Cardiac septum (tissue), 1 donor: ENCODE measurements at places on chromosomes 13 and 19. TPM values are rescaled to one million over a fixed set of nuclear protein-coding genes. Genes with fewer than 3 reads are reported as not detected.

Gene C1QTNF9B
- 0.48 TPM for total RNA-seq

Gene GIPC3
- 1.3 TPM for total RNA-seq

Gene THAP8
- total RNA-seq = 3.9 TPM

Gene ZC3H13
- total RNA-seq = 48.4 TPM

Gene SSBP4
- total RNA-seq = 47.4 TPM

Gene LIM2
- not detected for total RNA-seq

Gene ANKLE1
- total RNA-seq = 0.30 TPM

Gene IZUMO4
- 4.3 TPM for total RNA-seq

Gene NLRP8
- not detected for total RNA-seq

Gene FUT1
- 1.6 TPM for total RNA-seq

DNA sequence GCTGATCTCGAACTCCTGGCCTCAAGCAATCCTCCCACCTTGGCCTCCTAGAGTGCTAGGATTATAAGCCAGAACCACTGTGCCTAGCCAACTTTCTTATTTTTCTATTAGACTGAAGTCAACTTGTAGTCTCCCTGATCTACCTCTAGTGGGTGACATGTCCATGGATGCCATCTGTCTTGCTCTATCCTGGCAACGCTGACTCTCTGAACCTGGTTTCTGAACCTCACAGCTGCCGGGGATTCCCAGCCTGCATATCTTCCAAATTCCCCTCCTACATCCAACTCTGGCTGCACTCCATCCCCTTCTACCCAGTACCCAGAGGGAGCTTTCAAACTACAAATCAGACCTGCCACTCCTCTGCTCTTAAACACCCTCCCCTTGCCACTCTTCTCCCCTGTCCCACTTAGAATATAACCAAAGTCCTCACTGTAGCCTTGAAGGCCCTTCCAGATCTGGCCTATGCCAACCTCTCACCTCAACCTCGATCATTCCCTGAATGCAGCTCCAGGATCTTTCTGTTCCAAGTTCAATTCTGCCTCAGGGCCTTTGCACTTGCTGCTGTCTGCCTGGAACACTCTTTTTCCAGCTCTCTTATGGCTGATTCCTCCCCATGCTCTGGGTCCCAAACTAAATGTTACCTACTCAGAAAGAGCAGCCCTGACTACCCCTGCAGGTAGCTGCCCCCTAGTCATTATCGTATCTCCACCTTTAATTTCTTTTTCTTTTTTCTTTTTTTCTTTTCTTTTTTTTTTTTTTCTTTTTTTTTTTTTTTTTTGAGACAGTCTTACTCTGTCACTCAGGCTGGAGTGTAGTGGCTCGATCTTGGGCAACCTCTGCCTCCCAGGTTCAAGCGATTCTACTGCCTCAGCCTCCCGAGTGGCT lies 2.2 kb downstream of the CLIP3 start:
- no peak for DNase-seq

- DNase-seq = no peak
Observed at GRCh38 chr13:47475441-47475948, 525.6 kb downstream of the SUCLA2 start.

- DNase-seq = no peak
Observed at GRCh38 chr13:69903081-69903480, 204.5 kb upstream of the ATXN8OS start.

GRCh38 chr19:39727070-39727800 lies 10.6 kb downstream of the CLC start:
- no peak for DNase-seq

GRCh38 chr13:66492479-66492878 lies 737.7 kb downstream of the PCDH9 start:
- DNase-seq = no peak

DNA sequence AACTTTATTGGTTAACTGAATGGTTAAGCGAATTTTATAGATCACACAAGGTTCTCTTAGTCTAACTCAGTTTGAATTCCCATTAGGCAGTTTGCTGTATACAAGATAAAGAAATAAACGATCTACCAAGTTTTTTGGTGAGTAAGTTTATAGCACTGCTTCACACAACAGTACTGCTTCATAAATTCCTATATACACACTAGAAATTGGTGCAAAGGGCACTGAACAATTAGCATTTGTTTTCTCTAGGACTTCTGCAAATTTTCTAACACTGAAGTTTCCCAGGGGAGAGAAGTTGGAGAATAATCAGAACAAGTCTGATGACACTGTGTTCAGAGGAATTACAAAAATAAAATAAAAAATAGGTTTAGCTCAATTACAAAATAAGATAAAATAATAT lies 1138.8 kb upstream of the PCDH9 start:
- no peak for DNase-seq

DNA sequence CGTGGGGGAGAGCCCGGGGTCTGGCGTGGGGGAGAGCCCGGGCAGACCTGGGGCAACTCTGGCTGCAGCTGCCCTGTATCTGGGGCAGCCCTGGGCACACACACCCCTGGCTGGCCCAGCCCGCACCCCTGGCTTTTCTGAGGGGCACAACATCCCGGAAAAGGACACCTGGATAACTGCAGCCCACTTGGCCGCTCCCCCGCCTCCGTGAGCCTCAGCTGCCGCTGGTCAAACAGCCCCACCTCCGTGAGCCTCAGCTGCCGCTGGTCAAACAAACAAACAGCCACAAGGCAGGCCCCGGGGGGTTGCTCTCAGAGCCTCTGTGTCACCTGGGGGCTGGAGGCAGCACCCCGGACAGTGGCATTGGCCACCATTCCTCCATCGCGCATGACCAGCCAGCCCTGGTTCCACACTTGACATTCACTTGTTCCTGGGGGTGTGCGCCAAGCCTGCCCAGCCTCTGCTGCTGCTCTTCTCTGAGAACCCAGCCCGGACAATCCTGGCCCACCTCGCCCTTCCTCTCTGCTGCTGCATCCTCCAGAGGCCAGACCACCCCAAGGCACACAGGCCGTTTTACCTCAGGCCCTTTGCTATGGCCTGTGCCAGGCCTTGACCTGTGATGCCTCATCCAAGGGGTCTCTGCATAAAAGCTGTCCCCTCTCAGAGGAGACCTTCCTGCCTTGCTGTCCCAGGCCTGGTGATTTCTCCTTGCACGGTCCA lies 19.9 kb downstream of the CEBPG start:
- DNase-seq = peak; percentile 58

DNA sequence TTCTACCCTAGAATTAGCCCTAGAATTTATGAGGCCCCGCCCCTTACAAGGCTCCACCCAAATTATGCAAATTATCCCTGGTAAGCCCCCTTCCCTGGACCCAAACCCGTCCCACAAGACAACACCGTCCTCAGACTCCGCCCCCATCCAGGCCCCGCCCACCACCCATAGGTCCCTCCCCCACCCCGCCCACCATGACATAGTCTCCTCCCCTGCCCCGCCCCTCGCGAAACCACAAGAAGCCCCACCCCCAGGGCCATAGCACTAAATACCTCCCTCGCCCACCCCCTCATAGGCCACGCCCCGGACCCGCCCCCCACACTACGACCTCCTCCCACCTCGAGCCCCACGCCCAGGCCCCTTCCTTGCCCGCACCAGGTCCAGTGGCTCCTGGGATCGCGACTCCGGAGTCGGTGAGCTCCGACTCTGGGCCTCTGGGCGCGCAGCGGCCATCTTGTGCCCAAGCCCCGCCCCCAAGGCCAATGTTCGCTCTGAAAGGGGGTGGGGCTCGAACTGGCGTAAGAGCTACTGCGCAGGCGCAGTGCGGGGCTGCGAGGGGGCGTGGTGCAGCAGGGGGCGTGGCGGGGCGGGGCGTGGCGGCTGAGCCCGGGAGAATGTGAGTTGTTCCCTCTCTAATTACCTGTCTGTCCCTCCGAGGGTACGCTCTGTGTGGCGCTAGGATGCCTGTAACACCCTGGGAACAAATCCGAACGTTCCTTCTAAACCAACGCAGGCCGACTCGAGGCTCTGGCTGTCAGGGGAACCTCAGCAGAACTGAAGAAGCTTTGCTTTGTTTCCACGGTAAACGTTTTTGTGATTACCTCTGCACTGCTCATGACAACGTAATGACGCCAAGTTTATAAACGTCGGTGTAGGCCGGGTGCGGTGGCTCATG lies at the start of gene ZNF784:
Gene ZNF784 (minus strand): TSS at position 458 of the 895 bp plus-strand sequence. CDS start 5 bp downstream, at position 453.
- DNase-seq = peak; percentile 97

DNA sequence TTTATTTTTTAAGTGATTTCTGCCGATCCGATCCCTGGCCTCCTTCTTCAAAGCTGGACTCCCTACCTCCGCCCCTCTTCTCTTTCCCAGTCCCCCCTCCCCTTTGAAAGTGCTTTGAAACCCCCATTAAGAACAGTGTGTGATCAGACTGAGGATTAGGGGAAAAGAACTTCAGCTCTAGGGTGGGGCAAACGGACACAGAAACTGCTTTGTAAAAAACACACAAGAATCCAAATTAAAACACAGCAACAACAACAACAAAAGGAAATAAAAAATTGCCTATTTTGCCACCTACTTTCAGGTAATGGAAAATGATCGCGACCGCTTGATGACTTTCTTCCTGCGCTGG lies 1.4 kb downstream of the SPRY2 start:
- no peak for DNase-seq

- no peak for DNase-seq
Observed at GRCh38 chr19:48661711-48662090, 11.1 kb downstream of the NTN5 start.

- DNase-seq = no peak
Observed at GRCh38 chr13:39110518-39111097, 72.4 kb downstream of the NHLRC3 start.

- no peak for DNase-seq
Observed at GRCh38 chr13:50133358-50133953, 118.2 kb downstream of the KCNRG start.

DNA sequence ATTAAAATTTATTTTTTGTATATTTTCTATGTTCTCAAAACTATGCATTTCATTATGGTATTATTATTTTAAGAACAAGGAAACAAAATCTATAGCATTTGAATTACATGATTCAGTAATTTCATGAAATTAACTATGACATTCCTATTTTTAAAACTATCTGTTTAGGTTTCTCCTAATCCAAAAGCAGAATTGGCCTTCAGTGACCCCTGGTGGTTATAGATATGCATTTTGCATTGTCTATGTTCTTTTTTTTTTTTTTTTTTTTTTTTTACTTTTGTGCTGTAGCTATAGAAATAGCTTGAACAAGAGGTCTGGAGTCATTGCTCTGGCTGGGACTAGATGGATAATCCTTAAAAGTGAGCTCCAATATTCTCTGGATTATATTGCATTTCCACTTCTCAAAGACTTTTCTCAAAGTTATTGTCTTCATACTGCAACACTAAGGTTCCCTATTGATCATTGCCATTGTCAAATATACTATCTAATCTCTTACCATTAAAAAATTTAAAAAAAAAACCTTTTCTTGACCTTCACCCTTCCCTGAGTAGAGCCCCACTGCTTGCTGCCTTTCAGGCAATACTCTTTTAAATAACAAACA lies 15.9 kb upstream of the DNAJC3 start:
- no peak for DNase-seq

DNA sequence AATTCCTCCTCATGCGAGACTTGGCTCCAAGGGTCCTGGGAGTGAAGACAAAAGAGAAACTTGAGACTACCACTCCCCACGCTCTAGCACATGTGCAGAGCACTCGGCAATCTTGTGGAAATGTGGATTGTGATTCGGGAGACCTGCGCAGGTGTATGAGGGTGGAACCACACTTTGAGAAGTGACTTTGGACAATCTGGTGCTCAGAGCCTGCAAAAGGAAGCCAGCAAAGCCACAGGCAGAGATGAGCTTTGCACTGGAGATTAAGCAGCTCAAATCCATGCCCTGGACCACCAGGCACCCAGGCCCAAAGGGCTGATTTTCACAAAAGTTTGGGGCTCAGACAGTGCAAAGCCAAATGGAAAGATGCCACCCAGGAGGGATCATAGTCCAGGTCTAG lies 162.5 kb upstream of the TSHZ3 start:
- DNase-seq = no peak

- no peak for DNase-seq
Observed at GRCh38 chr19:49565261-49565660, 15.1 kb downstream of the NOSIP start.

GRCh38 chr19:55116232-55116858 lies 1.1 kb downstream of the PPP1R12C start:
- DNase-seq = peak; percentile 89

- DNase-seq = no peak
Observed at GRCh38 chr13:32203736-32204135, 111.4 kb downstream of the ZAR1L start.

DNA sequence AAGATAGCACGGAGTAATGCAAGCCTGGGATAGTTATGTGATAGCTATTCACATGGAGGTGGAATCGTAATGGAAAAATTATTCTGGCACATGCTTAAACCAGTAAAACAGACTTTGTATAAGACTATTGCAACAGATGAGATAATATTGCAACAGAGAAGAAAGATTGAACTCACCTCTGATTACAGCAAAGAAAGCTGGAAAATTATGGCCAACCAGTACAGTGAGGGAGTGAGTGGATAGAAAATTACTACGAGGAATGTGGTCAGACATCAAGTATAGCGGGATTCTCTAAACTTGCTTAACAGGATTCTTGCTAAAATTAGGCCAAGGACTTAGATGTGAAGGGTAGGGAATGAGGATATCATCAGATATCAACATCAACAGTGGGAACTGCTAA lies 397.6 kb upstream of the KLHL1 start:
- DNase-seq = no peak

DNA sequence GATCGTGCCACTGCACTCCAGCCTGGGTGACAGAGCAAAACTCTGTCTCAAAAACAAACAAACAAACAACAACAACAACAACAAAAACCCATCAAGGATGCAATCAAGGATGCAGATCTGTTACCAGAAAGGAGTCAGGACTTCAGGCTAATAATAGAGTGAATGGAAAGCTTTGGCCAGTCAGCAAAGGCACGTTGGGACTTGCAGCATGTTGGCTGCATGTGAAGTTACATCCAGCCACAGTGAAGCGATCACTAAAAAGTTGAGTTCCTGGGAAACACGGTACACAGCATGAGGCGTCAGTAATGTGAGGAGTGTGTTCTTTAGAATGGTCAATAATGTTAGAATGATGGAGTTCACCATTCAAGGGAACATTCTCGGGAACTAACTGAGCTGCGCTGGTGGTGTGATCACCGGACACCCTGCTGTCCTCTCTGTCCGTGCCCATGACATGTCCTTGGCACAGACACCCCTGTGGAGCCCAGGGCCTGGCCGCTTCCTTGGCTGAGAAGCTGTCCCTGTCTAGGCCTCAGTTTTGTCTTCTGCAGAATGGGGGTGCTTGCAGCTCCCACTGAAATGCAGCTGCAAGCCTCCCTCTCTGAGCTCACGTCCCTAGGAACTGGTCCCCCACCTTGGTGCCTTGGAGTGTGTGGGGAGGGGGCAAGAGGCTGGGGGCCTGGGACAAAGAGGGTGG lies 2.3 kb upstream of the LGALS7B start:
- no peak for DNase-seq

DNA sequence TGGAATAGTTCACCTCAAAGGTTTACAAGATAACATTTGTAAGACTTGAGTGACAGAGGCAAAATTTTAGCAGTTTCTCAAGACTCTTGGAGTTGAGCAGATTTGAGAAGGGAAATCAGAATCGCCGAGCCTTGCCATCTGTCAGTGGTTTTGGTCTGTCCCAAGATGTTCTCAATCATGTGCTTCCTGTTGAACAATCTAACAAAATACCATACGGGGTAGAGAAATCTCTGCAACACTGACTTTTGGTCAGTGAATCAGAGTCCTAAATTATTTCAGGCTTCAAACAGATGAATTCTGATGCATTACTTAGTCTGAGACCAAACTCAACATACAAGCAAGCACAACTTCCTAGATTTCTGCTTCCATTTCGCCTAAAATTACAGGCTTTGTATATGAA lies 3.8 kb downstream of the KCTD12 start:
- DNase-seq = no peak
